ENCODE measurements at places on chromosomes 7 and 10.

DNA sequence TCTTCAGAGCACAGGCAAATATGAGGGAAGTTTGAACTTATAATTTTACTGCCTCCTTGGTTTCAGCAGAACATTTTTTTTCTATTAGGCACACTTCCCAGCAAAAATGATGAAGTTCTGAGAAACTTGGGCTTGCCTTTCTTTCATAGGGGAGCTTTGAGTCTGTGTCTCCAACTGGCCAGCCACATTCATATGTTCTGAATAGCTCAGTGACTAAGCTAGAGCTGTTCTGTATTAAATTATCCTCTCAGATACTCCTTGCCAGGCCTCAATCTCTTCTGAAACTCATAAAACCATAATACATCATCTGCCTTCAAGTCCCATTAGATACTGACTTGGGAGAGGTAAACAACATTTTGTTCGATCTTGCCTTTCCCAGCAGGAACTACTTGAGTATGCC lies 476.5 kb downstream of the GPAM start:
- DNase-seq: no peak

GRCh38 chr7:111678986-111679385 lies 116.7 kb upstream of the IMMP2L start:
- no peak for DNase-seq

DNA sequence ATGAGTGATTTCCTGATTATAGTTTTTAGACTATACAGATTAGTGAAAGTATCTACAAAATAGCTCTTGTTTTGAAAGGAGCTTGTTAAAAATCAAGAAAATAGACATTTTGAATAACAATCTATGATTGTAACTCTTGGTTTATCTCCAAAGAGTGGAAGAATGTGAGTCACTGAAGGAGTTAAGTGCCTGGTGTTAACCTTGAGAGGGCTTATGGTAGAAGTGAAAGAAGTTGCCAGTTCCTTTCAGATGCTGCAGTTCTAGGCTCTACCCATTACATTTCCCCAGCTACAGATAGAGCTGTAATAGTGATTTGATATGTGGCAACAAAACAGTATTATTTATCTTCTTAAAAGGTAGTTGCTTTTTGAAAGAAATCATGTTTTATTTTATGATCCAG lies 12.7 kb downstream of the NRBF2 start:
- DNase-seq: peak; percentile 10

- DNase-seq: no peak
These were observed 47.2 kb upstream of the TNRC18 start for GRCh38 chr7:5470816-5471215.

DNA sequence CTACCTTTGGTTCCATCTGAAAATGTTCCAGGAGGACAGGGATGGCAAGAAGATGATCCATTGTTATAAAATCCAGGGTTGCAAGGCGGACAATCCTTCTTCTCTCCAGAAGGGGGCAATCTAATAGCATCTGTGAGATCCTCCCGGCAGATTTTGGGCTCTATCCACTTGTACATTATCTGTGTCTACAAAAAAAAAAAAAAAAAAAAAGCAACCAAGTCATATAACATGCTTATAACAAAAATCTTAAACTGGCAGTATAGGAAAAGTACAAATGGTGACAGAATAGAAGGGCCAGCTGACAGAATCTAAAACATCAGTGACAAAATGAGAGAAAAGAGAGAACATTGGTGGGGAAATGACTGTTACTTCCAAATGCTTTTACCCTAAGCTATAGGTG lies 132.7 kb downstream of the ELAPOR2 start:
- DNase-seq: peak; percentile 44

DNA sequence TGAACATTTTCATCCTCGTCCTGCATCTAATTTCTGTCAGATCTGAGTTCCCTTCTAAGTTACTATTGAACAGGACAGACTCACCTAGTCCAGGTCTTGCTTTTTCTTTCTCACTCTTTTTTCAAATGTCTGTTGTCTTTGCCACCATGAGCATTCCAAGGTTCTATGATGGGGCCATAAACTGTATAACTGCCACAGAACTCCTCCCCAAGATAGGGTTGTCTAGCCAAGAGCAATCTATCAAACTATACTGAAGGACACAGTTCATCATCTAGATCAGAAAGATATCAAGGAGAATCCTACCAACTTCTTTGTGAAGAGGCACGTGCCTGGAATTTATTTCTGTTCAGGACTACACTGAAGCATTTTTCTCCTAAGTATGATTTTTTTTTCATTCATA lies 50.1 kb upstream of the FEZF1 start:
- DNase-seq: no peak

- no peak for DNase-seq
These were observed 23.6 kb downstream of the MEST start for GRCh38 chr7:130515315-130516040.

DNA sequence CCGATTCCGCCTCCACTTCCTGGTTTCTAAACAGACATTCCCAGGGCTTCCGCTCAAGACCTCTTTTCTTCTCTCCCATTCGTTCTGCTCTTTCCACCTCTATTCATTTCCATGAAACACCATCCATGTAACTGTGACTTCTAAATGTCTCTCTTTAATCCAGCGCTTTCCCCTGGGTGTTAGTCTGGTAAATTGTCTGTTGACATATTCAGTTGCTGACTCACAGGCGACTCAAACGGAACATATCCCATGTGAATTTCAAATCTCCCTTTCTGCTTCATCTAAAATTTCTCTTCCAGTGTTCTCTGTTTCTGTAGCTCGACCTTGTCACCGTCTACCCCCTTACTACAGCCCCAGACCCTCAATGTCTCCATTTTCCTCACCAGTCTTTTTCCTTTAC lies 119.1 kb downstream of the PFKFB3 start:
- no peak for DNase-seq

DNA sequence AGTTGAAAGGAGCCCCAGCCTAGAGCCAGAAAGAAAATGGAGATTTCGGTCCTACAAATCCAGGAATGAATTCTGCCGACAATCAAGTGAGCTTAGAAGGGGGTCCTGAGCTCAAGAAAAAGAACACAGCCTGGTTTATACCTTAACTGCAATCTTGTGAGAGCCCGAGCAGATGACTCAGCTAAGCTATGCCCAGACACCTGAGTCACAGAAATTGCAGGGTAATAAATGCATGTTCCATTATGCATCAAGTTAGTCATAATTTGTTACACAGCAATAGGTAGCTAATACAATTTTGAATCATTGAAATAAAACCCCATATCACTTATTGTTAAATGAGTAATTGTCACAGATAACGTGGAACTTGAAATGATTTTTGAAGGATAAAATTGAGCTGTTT lies 111.8 kb upstream of the FOXP2 start:
- no peak for DNase-seq

- no peak for DNase-seq
These were observed 141.4 kb downstream of the PLPP4 start for GRCh38 chr10:120598386-120598785.

DNA sequence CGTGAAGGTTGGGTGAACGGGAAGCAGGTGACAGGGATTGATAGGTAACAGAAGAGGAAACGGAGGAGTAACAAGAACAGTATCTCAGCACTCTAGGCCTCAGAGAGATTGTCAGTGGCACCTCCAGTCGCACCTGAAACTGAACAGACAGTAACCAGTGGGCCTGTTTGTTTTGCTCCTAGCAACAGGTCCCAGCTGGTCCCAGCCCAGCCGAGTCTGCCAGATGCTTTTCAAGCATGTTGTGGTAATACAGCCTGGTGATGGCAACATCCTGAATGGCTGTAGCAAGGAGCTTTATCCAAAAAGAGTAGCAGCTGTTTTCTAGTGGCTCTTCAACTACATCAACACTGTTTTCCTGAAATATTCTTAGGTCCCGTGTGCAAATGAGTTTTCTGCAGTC lies 4.7 kb downstream of the CACNB2 start:
- DNase-seq: peak; percentile 63

DNA sequence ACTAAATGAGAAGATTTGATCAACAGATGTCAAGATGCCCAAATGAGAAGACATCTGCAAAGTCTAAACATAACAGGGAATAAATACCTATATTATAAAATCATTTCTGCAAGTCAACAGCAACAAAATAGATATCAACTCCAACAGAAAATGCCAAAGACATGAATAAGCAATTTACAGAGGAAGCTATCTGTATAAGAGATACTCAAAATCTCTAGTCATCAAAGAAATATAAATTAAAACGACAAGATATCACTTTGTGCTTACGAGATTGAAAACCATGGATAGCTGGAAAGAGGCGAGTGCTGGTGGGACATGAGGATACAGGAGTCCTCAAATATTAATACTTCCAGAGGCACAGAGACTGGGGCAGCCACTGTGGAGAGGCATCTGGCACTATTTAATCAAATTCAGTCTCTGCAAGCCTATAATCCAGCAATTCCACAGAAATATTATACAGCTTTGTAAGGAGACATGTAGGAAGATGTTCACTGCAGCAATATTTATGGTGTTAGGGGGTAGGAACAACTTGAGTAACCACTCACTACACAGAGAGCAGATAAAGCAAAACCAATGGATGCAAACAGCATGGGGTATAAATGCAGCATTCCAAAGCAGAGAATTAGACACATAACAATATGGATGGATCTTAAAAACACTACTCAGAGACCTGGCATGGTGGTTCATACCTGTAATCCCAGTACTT lies 4.8 kb downstream of the DNMBP start:
- no peak for DNase-seq
